ENCODE measurements at places on chromosomes 1 and 21.

- DNase-seq, result no peak
Measured at GRCh38 chr1:151988405-151988923, 5.2 kb downstream of the S100A10 start.

- DNase-seq, result no peak
Measured at GRCh38 chr1:246292571-246292970, 214.5 kb downstream of the SMYD3 start.

DNA sequence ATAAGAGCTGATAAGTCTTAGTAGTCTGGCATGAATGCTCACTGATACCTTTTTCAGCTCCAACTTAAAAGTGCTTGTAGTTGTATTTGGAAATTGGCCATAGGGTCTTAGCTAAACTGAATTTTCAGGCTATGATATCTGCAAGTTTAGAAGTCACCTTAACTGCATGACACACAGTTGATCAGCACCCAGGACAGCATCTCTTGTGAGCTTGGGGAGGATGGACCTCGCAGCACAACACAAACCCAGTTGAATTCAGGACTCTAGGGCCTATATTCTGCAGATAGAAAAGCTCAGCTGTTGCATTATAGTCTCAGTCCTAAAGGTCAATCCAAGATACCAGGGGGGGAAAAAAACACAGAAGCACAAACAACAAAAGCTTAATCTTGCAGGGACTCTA, 394.3 kb downstream of the KCNH1 start:
- no peak for DNase-seq

GRCh38 chr1:44613941-44614340, 60.3 kb downstream of the TMEM53 start:
- no peak for DNase-seq

GRCh38 chr1:150650193-150650592, 20.8 kb upstream of the ENSA start:
- no peak for DNase-seq

DNA sequence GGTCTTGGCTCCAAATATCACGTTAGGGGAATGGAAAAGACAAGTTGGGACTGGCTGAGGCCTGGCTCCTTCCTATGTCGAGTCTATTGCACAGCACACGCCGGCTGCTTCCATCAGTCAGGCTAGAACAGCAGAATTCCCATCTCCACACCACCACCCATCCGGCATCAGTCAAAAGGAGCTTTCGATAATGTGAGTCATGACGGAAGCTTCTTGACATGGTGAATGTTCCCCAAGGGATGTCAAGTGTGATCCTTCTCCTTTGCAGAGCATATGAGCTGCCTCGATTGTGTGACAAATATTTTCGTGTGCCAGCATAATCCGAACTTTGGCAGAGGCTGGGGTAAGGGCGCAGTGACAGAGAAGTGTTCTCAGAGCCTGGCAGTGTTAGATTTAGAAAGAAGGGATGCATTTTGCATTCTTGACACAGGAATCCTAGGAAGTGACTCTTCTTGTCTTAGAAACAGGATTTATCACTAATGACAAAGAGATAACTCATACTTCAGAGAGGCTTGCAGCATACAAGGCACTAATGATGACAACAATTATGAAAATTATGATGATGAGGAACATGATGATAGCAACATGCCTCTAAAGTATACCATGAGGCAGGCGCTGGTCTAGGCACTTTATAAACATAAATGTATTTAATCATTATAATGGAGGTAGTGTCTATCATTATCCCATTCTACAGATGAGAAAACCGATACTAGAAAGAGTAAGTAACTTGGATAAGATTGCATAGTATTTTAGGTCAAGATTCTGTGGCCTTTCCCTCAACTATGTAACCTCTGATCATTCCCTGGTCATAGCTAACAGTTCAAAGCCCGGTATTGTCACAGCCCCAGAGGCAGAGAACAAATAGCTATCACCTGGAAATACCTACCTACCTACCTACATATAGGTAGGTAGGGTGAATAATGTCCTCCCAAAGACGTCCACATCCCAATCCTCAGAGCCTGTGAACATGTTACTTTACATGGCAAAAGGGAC, 135.0 kb downstream of the KCNJ6 start:
- no peak for DNase-seq

GRCh38 chr21:37008724-37009123, 2.2 kb downstream of the RIPPLY3 start:
- DNase-seq, result no peak

- no peak for DNase-seq
Measured at GRCh38 chr1:237411621-237412020, 369.6 kb downstream of the RYR2 start.

DNA sequence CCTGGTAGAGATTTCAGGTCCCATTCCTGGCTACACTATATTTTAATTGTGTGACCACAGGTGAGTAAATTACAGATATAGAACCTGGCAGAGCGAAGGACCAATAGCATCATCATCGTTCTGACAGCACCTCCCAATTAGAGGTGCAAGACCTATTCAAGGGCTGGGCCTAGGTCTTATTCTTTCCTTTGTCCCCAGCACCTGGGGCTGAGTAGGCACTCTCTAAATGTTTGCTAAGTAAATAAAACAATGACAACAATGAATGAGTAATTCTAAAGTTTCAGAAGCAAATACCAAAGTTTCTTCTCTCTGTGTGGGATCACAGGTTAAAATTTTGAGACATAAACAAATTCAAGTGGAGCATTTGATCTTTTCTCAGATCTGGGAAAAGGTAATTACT, 32.7 kb downstream of the BEND5 start:
- no peak for DNase-seq

DNA sequence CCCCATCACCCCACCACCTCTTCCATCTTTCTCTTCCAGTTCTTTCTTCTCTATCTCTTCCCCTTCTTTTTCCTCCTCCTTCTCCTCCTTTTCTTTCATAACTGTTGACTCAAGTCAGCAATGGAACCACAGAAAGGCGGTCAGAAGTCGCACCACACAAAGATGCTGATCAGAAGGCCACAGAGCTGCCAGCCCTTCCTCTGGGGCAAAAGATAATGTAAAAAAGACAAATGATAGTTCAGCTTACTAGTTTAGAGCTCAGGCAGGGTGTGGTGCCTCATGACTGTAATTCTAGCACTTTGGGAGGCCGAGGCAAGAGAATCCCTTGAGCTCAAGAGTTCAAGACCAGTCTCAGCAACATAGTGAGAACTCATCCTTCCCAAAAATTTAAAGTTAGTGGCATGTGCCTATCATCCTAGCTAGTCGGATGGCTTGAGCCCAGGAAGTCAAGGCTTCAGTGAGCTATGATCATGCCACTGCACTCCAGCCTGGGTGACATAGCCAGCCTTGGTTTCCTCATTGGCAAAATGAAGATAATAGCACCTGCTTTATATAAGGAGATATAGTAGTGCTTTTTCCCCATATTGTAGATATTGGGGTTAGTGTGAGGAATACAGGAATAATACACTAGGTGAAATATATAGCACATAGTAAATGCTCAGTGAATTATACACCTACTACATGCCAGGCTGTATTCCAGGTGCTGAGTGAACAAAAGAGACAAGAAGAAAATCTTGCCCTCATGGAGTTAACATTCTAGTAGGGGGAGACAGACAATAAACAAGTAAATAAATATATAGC, 12.5 kb upstream of the IGSF3 start:
- no peak for DNase-seq

GRCh38 chr21:40244981-40245380, 377.7 kb downstream of the PCP4 start:
- no peak for DNase-seq

DNA sequence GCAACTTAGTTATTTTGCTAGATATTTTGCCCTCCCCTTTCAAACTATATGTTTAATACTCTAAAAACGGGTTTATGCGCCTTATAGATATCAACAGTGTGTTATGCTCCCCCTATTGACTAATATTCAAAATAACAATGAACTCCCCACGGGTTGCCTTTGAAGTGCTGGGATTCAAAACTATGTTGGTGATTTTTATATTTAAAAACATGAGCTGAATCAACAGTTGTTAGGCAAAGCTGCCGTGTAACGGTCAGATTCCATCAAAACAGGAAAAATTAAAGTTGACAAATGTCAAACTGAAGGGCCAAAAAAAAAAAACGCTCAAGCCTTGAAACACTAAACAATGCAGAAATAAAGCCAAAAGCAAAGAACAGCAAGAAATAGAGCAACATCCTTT, 2.5 kb downstream of the TGFBR3 start:
- no peak for DNase-seq

DNA sequence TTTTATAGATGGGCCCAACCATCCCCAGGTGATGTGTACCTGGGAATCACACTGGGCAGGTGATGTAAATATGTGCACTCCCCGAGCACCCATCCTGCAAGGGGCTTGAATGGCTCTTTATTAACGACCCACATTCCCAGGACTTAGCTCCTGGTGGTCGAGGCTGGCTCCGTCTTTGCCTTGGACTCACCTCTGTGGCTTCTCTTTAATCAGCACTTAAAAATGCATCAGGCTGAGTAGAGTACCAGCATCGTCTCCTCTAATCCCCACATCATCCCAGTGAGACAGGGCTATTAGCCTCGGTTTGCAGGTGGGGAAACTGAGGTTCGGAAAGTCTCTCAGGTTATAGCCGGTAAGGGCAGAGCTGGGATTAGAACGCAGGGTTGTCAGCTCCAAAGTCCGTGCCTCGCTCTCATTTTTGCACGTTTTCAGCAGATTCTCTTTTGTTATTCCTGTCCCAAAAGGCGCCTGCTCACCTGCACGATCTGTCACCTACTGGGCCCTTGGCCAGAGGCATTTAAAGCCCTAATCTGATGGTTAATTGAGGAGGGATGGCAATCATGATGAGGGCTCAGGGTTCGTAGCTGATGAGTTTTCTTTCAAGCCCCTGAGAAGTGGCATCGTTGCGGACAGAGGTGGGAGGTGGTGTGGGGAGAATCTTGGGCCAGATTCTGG, 29.4 kb downstream of the SPSB1 start:
- DNase-seq, result no peak

DNA sequence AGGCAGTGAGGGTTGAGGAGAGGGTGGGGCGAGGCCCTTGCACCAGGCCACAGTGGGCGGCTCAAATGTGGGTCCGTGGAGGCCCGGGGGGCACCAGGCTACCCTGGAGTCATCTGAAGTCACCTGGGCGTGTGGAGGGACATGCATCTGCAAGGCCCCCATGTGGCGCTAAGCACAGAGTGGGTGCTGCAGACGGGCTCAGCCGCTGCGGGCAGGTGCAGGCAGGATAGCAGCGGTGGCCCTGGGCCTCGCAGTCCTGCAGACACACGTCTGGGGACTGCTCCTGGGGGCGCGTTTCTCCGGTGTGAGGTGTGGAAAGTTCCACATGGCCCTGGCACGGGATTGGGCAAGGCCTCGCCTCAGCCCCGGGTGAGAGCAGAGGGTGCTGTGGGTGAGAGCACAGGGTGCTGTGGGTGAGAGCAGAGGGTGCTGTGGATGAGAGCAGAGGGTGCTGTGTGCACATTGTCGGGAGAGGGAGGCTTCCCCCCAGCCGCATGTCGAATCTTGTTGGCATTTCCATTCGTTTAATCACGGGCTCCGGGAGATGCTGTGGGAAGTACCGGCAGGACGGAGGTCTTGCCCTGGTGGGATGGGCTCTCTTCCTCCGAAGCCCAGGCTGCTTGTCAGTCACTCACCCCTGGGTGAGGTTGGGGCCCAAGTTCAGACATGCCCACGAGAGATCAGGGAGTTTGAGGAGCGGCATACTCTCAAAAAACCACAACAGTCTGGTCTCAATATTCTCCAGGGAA, 46.5 kb downstream of the TP73 start:
- DNase-seq, result no peak

GRCh38 chr1:8572106-8572505, 245.3 kb downstream of the RERE start:
- DNase-seq, result no peak

GRCh38 chr1:236692128-236692527, 5.8 kb downstream of the ACTN2 start:
- no peak for DNase-seq

DNA sequence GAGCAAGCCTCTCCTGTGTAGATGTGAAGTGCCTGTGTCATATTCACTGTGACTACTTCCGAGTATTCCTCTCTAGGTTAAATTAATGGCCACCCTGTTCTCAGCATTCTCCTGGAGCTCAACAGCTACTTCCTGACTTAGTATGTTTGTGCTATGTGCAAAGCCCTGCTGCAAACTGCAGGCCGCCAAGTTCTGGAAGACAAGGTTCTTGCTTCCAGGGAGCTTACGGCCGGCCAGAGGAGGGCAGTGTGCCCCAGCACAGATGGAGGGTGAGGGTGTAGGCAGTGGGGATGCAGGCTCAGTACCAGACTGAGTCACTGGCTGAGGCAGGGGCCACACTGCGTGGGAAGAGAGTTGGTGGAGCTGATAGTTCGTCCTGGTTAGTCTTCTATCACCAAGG, 43.2 kb downstream of the ELK4 start:
- DNase-seq, result no peak

DNA sequence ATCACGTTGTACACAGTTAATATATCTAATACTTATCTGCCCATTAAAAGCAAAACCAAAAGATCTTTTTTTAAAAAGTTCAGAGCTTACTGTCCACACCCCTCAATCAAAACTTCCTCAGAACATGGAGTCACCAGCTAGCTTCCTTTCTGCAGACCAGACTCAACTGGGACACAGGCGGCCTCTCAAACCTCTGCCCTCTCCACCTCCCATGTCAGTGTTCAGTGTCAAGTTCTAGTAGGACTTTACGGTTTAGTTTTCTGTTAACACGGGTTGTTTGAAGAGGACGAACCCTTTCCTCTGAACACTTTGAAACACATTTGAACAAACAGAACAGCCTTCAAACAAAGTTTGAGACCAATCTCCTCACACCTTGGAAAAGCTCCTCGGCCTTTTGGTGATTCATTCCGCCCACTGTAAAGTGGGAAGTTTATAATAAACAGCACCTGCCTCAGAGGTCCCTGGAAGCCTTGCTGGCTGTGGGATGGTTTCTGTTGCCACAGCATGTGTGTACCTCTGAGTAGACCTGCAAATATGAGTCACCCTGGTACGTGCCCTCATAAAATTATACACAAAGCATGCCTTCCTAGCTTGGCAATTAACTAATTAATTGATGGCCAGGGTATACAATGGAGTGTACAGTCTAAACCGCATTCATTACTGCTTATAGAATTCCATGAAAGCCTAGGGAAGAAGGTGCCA, 48.4 kb upstream of the SIPA1L2 start:
- no peak for DNase-seq

GRCh38 chr21:9763807-9764206, 757.6 kb upstream of the TPTE start:
- no peak for DNase-seq

- no peak for DNase-seq
Measured at GRCh38 chr1:8767006-8767405, 50.4 kb downstream of the RERE start.

DNA sequence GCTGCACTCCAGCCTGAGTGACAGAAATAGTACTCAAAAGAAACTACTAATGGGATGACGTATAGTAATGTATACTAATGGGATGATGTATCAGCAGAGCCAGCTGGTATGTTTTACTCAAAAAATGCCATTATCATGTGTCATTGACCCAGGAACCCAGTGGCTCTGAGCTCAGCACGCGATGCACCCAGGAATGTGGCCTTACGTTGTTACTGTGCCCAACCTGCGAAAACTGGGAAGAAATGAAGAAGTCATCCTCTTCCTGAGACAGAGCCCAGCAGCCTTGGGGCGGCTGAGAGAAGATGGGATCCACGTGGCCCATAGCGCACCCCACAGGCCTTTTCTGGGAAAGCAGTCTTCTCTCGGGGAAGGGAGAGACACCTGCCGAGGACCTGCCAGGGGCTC, 8.8 kb downstream of the UBE2J2 start:
- DNase-seq, result no peak
